ENCODE measurements at places on chromosomes 3 and 15.
A peak's percentile ranks its signal among the peaks of the same experiment; 100 is the strongest.

GRCh38 chr3:134216851-134217250 is 33.8 kb downstream of the RYK start:
- DNase-seq: no peak

DNA sequence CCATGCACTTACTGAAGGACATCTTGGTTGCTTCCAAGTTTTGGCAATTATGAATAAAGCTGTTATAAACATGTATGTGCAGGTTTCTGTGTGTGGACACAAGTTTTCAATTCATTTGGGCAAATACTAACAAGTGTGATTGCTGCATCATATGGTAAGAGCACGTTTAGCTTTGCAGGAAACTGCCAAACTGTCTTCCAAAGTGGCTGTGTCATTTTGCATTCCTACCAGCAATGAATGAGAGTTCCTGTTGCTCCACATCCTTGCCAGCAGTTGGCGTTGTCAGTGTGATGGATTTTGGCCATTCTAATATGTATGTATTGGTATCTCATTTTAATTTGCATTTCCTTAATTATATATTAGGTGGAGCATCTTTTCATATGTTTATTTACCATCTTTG is 280.1 kb downstream of the SV2B start:
- DNase-seq: no peak

GRCh38 chr3:42184651-42185443 is 81.1 kb downstream of the CCK start:
- no peak for DNase-seq

- DNase-seq: no peak
Measured at GRCh38 chr3:32136703-32137102, 30.3 kb downstream of the GPD1L start.

- DNase-seq: no peak
Measured at GRCh38 chr3:39920271-39920670, 110.9 kb downstream of the MYRIP start.

DNA sequence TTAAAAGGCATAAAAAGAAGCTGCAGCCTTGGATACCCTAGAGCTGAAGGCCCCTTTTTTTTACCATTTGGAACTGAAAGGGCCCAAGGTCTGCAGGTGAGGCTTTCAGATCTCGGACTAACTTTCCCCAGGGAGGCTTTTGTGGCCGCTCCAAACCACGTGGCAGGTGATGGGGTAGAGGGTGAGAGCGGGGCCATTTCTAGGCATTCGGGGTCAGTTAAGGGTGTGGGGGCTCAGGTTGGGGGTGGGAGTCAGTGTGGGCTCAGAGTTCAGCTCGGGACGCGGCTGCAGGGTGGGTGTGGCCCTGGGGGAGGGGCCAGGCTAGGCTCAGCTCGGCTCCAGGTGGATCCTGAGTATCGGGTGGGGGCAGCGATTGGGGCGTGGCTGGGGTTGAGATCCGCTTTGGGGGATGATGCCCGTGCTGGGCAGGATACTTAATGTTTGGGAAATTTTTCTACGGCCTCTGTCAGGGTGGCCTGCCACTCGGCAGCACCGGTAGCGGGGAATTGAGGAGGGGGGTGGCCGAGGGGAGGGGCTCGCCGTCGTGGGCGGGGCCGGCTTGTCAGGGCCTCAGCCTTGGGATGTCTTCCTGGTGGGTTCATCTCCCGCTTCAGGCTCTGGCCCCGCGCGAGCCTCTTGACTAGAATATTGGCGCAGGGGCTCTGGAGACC is 2.5 kb downstream of the KLF13 start:
- DNase-seq: no peak

- DNase-seq: no peak
Measured at GRCh38 chr3:87548271-87548670, 271.9 kb upstream of the POU1F1 start.

DNA sequence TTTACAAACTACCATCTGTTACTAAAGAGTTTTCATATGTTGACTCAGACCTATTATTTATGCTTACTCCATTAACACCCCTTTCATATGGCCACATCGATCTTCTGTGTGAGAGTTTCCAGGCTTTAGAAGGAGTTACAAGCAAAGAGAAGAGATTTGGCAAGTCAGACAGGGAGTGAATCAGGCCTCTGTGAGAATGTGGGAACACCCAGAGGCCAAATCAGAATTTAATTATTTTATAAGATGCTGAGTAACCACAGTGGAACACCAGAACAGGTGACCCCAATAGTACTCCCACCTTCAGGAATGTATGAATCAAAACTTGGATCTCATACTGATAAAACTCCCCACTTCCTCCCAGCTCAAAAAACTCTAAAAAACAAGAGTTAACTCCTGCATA is 42.0 kb downstream of the IFT57 start:
- DNase-seq: no peak

DNA sequence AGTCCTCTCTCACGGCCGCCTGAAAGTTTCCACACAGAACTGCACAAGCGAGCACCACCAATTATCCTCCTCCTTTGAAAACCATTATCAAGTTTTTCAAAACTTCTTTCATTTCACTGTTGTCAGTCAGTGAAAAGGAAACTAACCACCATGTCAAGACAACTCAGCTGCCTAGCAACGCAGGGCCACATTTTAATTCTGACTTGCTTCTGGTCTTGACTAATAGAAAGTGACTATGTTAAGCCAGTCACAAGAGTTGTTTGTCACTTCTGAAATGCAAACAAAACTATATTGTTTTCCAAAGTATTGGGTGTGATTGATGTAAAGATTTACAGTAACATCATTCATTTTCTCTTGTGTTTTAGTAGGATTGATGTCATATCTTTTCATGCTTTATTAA is 612.8 kb upstream of the AGTR1 start:
- no peak for DNase-seq

DNA sequence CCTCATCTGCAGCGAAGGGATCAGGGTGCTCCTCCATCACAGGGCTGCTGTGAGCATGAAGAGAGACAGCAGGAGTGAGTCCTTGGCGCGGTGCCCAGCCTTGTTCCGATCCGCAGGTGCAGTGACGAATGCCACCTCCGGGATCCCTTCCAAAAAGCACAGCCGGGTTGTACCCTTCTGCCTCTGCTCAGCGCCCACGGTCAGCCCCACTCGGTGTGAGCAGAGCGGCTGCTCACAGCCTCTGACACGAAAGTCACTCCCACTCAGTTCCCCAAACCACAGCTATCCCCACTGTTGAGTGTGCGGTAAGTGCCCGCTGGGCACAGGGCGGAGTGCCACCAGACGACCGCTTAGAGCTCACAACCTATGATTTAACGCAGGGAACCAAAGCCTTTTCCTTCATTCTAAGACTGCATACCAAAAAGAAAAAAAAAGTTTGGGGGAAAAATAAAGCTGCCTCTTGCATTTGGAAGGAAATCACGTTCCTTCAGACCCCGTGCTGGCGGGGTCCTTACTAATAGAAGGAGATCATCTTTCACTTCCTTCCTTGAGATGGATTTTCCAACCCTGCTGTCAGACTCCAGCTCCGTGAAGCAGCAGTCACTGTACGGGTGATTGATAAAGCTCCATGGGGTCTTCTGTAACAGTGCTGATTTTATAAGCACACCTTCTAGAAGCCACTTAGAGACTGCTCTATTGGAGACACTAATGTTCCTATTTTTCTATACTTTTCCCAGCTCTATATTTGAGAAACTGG is 34.7 kb upstream of the TUBGCP5 start:
- peak; percentile 51 for DNase-seq

DNA sequence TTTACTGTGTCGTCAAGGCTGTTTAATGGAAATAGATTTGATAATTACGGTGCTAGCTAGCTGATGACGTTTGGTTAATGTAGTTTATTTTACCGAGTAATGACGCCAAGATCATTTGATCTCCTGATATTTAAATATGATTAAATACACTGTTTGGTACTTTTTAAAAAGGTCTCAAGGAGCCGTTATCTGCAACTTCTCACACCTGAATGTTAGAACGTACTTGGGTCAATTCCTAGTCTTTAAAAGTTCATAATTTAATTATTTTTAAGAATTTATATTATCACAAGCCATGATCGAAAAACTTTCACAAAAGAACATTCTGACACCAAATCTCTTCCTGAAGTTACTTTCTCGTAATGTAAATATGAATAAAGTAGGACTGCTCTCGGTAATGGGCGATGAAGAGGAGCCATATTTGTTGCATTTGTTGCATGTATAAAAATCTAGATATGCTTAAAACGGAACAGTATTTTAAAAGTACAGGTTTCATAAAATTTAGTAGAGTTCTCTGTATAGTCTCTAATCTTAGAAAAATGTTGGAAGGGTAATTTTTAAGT is 16.2 kb upstream of the CHD2 start:
- no peak for DNase-seq

DNA sequence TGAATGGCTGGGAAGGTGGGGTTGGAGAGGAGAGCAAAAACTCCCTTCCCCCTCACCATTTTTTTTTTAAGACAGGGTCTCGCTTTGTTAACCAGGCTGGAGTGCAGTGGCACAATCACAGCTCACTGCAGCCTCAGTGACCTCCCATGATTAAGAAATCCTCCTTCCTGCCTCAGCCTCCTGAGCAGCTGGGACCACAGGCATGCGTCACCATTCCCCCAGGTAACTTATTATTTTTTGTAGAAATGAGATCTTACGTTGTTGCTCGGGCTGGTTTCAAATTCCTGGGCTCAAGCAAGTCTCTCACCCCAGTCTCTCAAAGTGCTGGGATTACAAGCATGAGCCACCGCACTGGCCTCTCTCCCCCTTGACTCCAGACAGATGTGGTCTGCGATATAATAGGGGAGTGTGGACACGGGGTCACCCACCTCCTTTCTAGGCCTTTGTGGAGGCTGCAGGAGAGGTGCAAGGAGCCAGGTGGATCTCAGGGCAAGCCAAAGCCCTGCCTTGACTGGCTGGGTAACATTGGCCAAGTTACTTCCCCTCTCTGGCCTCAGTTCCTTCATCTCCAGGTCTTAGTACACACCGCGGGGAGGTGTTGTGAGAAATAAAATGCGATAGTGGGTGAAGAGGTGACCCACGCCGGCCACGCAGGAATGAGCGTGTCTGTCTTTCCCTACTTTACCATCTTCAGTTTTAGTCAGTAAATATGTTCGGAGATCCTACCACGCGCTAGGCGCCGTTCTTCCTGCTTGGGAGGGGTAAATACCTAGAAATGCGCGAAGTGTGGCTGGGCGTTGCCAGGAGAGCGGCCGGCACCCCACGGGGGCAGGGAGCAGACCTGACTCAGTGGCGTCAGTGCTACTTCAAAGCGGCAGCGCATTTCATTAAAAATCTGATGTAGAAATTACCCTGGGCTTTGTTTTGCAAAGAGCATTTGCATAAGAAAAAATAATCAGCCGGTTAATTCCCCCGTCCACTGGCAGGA is 20.2 kb upstream of the CORO2B start:
- DNase-seq: no peak

- DNase-seq: no peak
Measured at GRCh38 chr15:40623361-40623760, 29.3 kb downstream of the KNL1 start.

- no peak for DNase-seq
Measured at GRCh38 chr3:50251220-50251619, 15.2 kb downstream of the GNAI2 start.

DNA sequence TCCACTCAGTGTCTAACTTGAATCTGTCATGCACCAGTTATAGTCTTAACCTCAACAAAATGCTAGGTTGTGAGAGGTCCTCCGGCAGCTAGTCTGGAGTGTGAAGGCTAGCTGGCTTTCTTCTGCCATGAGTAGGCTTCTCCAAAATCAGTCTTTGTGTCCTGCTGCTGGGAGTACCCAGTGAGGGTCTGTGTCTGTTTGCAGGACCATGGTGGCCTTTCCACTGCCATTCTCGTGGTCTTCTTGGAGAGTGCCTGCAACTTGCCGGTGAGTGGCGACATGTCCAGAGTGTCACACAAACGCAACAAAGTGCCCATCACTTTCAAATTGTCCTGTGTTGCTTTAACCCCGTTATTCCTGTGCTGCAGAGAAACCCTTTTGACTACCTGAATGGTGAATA is 34.0 kb downstream of the ESYT3 start:
- DNase-seq: no peak

GRCh38 chr15:43828061-43828657 is 1.4 kb downstream of the WDR76 start:
- DNase-seq: no peak

DNA sequence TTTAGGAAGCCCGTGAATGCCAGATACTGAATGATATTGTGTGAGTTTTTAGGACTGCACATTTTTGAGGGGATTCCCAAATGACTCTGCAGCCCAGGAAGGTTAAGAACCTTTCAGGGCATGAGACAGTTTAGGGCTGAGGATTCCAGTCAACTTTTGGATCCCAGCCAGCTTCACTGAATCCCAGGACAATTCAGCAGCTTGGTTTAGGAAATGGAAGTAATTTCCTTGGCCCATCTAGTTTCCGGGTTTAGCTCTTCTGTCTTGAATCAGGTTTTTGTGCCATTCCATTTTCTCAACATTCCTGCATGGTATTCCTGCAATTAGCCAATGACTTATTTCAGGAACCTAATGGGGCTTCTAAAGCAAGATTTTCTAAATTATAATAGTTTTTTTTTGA is 253.9 kb downstream of the LSAMP start:
- no peak for DNase-seq

- peak; percentile 87 for DNase-seq
Measured at GRCh38 chr15:48085591-48085930, 35.2 kb upstream of the SLC24A5 start.

GRCh38 chr3:64267721-64268604 is 42.7 kb upstream of the PRICKLE2 start:
- DNase-seq: peak; percentile 82

- no peak for DNase-seq
Measured at GRCh38 chr3:68249265-68249664, 594.9 kb upstream of the SUCLG2 start.

DNA sequence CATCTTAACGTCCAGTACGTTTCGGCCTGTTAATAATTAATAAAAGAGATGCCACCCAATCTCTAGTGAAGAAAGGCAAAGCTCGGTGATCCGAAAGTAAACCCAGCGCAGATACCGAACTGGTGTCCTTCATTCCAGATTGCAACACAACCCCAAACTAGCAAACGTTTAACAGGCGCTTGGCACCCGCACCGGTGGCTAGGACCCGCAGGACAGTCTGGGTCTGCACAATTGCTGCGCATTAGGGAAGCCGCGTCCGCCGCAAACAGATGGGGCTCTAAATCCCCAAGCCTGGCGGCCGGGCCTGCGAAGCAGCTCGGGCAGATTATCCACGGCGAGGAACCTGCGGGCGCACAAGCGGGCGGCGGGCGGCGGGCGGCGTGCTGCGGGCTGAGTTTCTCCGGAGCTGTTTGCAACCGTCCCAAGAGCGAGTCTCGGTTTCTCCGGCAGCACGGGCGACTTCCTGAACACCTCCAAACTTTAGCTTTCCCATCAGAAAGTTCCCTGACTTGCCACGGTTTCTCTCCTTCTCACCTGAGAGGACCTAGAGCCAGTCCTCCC is 112.1 kb upstream of the ICE2 start:
- DNase-seq: peak; percentile 65

DNA sequence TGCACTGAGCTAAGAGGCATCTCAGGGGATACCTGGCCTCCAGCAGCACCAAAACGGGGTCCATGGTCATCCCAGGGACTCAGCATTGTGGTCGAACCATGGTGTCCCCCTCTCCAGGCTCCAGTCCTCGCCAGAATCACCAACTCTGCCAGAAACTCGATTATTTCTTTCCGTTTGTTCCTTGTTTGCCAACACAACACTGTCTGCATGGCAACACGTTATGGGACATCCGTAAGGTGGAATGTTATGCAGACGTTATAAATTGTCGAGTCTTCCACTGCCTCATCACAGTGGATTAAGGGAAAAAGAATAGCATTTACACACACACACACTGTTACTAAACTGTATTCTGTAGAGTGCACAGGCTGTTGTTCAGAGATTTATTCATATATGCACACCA is 52.5 kb upstream of the RPL32 start:
- DNase-seq: no peak

Data from left hindlimb (tissue), 1 donor.